ENCODE measurements at places on chromosomes 16 and 17. TPM values are rescaled to one million over a fixed set of nuclear protein-coding genes. Genes with fewer than 3 reads are reported as not detected.

DNA sequence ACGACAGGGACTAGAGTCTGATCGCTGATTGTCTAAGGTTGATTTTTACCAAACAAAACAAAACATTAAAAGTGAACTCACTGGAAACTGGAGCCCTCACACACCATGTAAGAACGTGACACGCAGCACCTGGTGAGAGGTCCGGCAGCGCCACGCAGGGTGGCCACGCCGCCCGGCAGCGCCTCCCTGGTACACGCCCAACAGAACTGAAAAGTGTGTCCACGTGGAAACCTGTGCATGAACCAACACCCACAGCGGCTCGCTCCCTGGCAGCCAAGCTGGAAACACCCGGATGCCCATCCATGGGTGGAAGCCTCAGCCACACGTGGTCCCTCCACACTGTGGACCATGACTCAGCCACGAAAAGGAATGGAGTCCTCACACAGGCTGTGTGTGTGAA lies 9.1 kb downstream of the GALNS start:
- DNase-seq: no peak

Gene SULT1A4
- total RNA-seq: 1.8 TPM

DNA sequence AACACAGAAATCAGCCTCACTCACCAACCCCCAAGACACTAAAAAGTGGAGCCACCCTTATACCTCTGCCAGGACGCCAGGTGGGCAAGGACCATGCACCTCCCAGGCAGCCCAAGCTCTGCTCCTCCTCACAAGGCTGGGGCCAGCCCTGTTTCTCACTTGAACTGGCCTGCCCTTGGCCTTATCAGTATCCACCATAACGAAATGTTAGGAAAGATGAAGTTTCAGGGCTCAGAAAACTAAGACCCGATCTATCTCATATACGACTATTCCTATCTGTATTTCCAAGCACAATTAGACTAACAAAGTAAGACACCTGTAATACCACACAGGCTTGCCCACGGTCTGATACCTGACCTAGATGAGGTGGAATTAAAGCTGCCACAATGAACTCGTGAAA lies 6.9 kb downstream of the FBXO31 start:
- no peak for DNase-seq

DNA sequence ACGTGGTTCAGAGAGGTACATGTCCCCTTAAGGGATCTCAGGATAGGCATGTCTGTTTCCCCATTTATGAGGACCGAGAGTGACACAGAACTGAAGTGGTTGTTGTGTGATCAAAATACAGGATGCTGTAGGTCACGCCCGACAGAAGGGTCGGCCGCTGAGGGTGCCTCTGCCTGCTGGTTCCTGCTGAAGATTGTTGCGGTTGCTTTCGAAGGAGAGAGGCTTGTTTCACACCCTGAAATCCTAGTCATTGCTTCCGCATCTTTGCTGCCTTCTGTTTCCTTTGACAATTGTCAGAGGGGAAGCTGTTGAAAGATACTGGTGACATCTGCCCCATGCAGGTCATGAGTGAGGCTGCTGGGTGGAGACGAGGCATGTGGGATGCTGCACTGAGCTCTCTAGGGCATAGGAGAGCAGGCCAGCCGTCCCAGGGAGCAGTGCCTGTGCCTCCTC lies 3.8 kb upstream of the NAT9 start:
- peak; percentile 25 for DNase-seq

GRCh38 chr17:77704048-77704815 lies 254.3 kb upstream of the TNRC6C start:
- DNase-seq: no peak

Gene ABCA6
- 19.0 TPM for total RNA-seq

GRCh38 chr16:88754912-88755744 lies 29.9 kb downstream of the PIEZO1 start:
- DNase-seq: peak; percentile 49
